Stimulated activated CD8-positive, alpha-beta memory T cell treated with anti-CD3 and anti-CD28 coated beads, Interleukin-7, amount 100 ng/mL, for 1 hour (primary cell): ENCODE measurements at places on chromosomes 1 and 21.

- no peak for DNase-seq
These were observed 14.8 kb downstream of the IBA57 start for GRCh38 chr1:228180271-228180958.

- DNase-seq, result no peak
These were observed 53.9 kb upstream of the RBM15 start for GRCh38 chr1:110285316-110285715.

DNA sequence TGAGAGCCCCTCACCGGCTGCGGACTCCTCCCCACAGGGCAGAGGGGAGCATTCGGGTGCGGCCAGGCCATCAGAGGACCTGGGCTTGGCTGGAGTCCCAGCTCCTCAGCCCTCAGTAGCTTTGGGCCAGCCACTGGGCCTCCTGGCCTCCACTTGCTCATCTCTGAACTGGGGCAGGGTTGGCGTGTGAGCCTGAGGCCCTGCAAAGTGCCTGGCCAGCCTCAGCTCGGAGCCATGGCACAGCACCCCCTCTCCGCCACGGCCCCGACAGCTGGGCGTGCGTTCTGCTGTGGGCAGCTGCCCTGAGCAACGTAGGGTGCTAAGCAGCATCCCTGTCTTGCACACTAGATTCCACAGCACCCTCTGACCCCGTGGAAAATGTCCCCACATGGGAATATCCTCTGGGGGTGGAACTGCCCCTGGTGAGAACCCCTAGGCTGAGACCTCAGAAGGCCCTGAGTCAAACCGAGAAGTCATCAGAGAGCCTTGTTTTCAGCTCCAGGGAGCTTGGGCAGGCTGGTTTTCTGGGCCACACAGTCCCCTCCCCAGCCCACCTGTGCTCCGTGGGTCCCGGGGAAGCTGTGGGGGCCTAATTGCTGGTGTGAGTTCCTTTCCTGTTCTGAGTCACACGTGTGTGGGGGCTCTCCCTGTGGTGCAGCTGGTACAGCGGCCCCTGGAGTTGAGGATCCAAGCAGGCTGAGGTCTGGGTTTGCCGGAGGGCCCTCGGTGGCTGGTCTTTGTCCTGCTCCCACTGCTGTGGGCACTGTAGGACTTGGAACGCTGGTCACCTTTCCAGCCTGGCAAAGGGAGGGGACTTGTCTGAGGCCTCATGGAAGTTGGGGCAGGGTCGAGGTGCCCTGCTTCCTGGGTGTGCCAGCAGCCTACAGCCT, 24.5 kb downstream of the TP73 start:
- DNase-seq, result no peak

DNA sequence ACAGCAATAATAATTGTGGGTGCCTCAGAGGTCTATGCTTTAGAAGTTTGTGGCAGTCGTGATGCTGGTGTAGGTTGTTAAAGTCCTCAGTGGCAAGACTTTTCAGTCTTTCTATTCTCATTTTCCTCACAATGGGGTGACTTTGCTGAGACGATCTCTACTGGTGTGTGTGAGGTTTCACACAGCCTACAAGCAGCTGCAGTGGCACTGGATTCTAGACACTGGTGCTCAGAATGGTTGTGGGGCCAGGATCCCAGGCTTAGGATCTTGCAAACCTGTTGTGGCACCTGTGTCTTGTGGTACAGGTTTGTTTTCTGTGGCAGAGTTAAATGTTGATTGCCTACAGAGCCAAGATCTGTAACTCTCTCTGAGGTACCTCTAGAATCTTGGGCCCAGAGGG, 581.2 kb downstream of the PTPRC start:
- no peak for DNase-seq

GRCh38 chr1:163897412-163898155, 575.8 kb downstream of the NUF2 start:
- DNase-seq, result no peak

DNA sequence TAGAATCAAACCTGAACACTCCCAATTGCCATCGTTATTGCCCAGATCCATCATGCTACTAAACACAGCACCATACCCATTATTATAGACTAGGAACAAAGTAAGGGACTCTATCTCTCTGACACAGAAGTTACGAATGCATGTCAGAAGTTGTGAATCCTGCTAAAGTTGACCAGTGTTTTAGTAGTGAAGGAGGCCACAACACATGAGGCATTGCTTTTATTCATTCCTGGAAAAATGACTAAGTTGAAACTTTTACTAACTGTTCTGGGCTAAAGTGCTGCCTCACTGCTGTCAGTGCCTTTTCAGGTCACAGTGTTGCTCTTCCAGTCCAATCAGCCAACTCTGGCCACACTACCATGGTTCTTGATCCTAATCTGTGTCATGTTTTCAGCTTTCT, 911.1 kb downstream of the TTLL7 start:
- no peak for DNase-seq

DNA sequence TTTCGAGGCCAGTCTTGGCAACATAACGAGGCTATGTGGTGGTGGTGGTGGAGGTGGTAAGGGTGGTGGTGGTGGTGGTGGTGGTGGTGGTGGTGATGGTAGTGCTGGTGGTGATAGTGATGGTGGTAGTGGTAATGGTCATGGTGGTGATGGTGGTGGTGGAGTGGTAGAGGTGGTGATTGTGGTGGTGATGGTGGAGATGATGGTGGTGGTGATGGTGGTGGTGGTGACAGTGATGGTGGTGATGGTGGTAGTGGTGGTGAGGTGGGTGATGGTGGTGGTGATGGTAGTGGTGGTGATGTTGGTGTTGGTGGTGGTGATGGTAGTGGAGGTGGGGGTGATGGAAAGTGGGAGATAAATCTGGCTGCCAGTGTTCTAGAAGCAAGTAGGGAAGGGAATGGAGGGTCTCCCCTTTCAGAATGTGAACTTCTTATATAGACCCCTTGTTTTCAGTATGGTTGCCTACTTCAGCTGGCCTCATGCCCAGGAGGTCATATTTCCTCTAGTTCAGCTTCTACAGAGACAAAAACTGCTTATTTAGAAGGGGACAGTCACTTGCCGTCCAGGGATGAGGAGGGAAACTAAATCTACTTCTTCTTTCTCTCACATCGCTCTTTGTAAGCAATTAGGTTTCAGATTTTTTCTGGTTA, 27.5 kb downstream of the SH3BGR start:
- DNase-seq, result no peak

DNA sequence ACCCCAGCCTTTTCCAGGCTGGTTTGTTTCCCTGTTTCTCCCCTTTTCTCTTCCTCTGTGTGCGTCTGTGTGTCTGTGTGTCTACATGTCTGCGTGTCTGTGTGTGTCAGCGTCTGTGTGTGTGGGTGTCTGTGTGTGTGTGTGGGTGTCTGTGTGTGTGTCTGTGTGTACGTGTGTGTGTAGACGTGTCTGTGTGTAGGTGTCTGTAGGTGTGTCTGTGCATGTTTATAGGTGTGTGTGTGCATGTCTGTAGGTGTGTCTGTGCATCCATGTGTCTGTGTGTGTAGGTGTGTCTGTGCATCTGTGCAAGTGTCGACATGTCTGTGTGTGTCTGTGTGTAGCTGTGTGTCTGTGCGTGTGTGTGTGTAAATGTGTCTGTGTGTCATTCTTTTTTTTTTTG, 3.3 kb downstream of the TTLL10 start:
- no peak for DNase-seq

- no peak for DNase-seq
These were observed 48.0 kb upstream of the NHLH2 start for GRCh38 chr1:115888976-115889375.

DNA sequence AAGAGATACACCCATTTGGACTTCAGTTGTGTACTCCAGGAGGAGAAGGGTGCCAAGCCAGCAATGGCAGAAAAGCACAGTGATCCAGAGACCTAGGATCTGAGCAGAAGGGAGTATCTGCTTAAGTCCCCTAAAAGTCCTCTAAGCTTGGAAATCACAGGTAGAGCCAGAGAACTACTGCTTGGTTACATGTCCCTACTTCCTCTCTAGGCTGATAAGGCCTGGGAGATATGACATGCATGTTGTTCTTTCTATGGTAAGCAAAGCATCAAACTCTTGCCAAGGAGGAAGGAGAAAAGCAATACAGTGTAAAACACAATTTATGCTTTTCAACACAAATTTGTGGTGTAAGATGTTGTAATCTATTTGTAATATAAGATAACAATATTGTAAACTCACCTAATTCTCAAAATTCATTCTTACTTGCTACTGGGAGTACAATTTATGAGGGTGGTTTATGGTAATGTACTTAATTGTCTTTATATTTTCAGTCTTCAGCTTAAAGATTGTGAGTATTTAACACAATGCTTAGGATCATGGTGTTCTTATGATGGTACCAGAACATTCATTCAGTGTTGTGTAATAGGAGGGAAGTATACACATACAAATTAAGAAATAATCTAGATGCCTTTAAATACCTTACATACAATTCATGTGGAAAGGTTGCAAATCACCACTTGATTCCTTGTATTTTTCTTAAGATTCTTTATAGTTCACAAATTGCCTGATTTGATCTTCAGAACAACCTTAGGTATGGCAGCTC, 49.1 kb upstream of the GNG12 start:
- DNase-seq, result no peak
